Left renal cortex interstitium (tissue), 4 donors: ENCODE measurements at places on chromosomes 16 and 17. TPM values are rescaled to one million over a fixed set of nuclear protein-coding genes. Genes with fewer than 3 reads are reported as not detected.

The HEATR9 gene
- 0.16 TPM for polyA plus RNA-seq

The ATP2C2 gene
- polyA plus RNA-seq = 1.6 TPM

The TBC1D3C gene
- not detected for polyA plus RNA-seq

The KRTAP9-8 gene
- polyA plus RNA-seq = not detected

The UTS2R gene
- polyA plus RNA-seq = 0.49 TPM

The RETREG3 gene
- 58.7 TPM for polyA plus RNA-seq

The TPSG1 gene
- 0.67 TPM for polyA plus RNA-seq

The GDPD1 gene
- 12.3 TPM for polyA plus RNA-seq

The XAF1 gene
- 5.3 TPM for polyA plus RNA-seq
